ENCODE measurements at places on chromosomes 5 and 9.

- no peak for DNase-seq
Observed at GRCh38 chr9:89940625-89941024, 335.8 kb downstream of the GADD45G start.

DNA sequence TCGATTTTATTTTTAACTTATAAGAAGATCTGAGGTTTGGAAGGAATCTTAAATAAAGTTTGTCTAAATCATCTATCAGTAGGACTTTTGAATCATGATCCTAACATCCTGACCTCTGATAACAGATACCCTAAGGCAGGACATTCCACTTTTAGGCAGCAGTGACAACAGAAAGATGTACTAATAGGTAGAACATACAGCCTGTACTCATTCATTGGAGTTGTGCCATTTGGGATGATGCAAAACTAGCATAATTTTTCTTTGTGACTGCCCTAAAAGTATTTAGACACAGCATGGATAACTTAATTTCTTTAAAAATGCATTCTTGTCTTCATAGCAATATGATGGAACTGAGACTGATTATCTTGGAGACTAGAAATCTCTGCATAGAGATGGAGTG lies 39.7 kb downstream of the CDC42SE2 start:
- no peak for DNase-seq

DNA sequence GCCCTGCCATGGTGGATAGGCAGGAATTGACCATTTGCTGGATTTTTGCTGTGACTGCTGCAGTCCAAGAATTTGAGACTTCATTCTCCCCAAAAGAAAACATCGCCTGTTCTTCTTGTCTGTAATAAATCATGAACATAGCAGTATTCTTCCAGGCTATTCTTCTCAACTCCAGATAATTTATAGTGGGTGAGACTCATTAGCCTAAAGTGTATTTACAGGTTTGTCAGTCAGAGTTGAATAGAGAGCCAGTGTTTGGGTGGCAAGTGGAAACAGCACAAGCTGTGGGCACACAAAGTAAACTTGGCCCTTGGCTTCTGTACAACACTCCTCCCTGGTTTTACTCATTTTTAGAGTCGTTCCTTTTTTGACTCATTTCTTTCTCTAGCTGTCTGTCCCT lies 128.2 kb upstream of the VCAN start:
- DNase-seq = peak; percentile 36

DNA sequence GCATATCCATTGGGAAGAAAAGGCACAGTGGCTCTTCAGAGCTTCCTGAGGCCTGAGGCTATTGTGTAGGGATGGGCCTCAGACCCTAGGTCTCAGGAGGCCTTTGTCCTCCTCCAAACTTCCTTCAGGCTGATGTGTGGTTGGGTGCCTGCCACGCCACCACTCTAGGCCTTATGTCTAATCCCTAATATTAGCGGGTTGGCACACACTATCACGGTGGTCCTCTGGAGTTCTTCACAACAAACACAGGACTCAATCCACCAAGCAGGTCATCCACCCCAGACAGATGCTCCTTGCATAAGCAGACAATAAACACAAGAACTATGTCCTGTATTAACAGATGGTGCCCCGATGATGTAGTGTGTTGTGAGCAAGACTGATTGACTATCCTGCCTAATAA lies 31.0 kb upstream of the FSTL4 start:
- DNase-seq = no peak

Data from NCI-H774 (cell line).